ENCODE measurements at places on chromosomes 6 and 20.

DNA sequence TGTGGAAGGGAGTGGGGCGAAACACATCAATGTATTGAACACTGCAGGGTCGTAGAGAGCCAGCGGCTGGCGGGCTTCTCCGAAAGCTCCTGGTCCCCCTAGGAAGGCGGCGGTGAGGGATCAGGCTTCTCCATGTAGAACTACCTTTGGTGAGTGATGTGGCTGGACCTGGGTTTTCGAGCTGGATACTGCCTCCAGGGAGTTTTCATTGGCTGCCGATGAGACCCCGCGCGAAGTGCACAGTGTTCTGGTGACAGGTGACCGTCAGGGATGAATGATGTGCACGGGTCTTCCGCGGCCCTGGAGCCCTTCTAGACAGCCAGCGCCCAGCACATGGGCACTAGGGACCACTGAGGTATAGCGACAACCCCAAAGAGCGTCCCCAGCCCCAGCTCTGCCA is 16.4 kb downstream of the ABT1 start:
- no peak for DNase-seq

DNA sequence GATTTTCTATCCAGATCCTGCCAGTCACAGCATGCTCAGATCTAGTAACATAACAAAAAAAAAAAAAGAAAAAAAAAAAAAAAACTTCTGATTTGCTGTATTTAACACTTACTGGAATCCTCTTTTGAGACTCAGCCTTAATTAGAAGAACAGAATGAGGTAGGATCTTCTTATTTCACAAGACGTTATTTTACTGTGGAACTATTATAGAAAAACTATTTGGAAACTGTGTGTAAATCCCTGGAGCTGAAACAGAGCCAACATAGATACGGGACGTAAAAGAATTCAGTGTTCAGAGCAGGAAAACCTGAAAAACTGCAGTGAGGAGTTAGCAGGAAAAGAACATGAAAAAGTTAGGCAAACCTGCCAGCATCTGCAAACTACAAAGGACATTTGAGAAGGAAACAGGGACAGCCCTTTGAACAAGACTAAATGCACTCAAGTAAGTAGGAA is 3.4 kb upstream of the ZNF217 start:
- no peak for DNase-seq

DNA sequence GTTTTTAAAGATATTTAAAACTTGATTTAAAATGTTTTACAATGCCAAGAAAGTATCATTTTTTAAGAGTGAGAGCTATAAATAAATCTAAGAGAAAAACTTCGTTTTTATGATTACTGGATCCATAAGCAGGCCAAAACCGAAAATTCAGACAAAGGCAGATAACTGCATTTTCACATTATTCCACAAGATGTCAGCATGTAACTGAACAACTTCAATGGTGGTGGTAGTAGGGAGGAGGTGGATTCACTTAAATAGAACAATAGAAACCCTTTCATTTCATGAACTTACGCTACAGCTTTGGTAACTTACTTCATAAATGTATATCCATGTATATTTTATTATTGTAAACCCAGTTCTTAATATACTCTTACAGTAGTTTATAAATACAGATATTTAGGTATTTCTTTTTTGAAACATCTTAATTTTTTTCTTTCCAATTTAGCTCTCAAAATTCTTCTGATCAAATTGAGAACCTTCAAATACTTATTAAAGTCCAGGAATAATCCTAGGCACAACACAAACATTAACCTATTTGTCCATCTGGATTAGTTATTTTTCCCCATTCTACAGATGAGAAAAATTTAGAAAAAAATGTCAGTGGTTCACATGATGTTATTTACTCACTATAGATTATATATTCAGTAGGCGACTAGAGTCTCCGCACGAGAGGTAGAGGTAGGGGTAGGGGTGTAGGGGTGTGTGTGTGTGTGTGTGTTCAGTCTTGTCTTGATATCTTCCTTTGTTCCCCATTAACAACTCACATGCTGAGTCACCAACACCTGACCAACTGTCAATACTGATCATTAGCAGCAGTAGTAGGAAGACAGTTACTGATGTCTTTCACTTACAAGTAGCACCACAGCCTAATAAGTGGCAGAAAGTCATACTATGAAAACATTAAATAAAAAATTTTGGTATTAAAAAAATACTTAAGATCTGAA is 111.5 kb downstream of the ARHGAP18 start:
- DNase-seq = peak; percentile 52

GRCh38 chr6:149233056-149233715 is 84.3 kb upstream of the TAB2 start:
- DNase-seq = no peak

DNA sequence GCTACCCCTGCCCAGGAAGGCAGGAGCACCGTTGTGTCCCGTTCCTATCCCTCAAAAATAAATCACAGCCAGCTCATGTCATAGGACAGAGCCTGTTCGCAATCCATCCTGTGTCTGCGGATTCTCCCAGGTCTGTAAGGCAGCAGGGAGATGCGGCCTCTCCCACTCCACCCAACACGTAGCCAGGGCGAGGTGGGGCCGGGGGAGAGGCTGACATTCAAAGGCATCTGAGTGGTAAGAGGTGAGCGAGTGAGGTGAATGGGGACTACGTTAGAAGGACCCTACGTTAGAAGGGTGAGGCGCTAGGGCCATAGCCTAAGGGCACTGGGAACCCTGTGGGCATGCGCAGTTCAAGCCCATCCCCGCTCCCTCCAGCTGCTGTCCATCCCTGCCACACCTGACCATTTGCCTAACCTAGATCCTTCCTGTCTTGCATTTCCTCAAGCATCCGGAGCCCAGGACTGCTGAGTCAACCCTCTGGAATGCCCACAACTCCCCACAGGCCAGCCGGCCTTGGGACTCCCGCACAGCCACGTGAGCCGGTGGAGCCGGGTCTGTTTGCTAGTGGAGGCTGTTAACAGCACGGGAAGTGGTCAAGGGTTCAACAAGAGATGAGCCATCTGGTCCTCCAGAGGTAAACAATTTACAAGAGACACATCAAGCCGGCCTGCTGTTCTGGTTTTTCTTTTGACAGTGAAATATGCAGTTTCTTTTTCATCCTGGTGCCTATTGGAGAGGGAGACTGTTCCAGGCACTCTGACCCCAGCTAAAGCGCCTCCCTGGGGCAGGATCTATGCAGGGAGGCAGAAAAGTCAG is 45.9 kb downstream of the RIPOR3 start:
- peak; percentile 87 for DNase-seq

DNA sequence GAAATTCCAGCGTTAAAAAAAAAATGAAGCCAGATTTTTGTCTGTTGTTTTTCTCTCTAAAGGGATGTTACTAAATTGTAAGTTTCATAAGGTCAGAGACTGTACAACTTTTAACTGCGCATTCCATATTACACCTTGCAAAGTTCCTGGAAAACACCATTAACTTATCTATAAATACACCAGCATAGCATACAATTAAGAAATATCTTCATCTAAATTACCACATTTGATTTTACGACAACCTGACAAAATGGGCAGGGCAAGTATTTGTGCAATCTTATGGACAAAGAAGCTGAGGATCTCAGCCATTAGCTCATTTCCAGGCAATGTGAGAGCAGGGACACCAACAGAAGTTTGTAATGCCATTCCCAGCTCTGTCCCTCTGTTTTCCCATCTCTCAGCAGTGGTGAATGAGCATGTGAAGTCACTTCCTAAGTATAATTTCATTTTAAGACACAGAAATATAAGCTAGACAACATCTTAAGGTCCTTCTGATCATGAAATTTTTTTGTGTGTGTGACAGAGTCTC is 12.9 kb upstream of the GCM1 start:
- DNase-seq = no peak

DNA sequence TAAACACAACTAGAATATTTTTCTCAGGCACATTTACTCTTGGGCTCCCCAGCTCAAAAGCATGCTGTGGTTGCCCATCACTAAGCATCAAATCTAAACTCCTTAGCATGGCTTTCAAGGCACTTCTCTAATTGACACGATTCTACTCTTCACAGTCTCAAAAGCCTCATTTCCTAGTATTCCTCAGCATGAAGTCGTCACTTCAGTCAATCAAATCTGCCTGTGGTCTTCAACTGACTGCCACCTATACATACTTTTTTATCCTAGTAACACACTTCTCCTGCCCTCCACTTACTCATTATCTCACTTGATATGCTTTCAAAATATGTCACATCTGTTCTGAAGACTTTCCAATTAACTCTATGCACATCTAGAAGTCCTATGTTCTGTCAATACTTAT is 110.3 kb downstream of the TBC1D32 start:
- no peak for DNase-seq

DNA sequence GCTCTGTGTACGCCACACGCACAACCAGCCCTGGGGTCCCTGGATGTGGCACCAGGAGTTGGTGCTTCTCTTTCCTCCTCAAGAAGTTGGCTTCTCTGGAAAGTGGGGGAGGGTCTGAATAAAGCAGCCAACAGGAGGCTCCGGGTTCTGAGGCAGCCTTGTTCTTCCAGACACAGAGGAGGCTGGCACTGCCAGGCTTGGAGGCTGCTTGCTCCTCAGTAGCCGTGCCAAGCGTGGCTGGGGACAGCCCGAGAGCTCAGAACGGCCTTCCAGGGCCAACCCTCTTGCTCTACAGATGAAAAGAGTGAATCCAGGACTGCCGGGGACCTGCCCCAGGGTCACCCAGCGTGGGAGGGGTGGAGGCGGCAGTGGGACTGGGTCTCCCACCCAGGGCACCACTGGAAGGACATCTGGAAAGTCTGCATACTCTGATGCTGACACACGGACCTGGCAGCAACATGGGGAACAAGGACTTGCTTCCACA is 70.4 kb downstream of the SLC22A23 start:
- DNase-seq = no peak

DNA sequence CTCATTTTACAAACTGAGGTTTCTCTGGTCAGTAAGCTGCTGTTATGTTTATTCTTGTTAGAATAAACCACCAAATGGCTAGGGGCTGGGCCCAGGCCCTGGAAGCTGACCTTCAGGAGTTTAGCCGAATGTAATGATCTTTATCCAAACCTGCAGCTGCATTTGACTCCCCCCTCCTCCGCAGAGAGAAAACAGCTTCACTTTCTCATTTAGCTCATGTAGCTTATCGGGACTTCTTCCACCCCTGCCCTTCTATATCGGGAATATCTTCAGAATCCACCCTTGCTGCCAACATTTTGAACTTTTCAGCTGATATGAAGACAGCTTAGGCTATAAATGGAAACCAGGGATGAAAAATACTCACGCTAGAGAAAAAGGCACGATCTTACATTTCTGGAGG is 102.6 kb downstream of the ZMYND8 start:
- no peak for DNase-seq

DNA sequence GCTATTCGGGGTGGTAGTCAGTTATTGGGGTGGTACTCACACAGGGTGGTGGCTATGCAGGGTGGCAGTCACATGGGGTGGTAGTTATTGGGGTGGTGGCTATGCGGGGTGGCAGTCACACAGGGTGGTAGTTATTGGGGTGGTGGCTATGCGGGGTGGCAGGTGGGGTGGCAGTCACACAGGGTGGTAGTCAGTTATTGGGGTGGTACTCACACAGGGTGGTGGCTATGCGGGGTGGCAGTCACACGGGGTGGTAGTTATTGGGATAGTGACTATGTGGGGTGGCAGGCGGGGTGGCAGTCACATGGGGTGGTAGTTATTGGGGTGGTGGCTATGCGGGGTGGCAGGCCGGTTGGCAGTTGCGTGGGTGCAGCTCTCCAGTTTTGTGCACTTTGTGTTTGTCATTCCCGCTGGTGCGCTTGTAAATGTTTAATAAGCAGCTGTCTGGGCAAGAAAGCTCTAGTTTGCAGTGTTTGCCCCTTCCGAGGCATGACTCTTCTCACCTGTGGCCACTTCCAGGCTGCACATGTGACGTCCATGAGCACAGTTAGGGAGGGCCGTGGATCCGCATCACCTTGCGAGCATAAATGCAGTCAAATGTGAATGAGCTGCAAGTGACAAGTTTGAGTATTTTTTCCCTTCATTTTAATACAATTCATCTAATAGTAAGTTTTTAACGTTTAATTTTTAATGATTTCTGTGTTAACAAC is 219.0 kb upstream of the CST7 start:
- DNase-seq = no peak

DNA sequence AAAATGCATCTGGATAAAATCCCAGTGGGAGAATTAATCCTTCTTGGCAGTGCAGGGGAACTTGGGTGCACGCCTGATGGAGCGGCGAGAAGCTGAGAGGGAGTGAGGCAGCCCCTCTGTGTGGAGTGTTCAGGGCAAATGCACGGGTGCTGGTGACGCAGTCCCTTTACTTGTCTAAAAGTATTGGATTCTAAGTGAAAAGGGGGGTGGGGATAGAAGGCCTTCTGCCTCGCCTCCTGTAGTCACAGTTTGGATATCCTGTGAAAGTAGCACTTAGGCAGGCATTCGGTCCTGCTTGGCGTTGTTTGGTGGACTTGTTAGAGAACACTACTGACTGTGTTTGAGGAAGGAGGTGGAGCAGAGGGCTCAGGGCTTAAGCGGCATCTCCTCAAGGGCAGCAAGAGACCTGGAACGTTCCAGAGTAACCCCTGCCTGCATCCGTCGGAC is 39.3 kb downstream of the PHACTR3 start:
- no peak for DNase-seq

DNA sequence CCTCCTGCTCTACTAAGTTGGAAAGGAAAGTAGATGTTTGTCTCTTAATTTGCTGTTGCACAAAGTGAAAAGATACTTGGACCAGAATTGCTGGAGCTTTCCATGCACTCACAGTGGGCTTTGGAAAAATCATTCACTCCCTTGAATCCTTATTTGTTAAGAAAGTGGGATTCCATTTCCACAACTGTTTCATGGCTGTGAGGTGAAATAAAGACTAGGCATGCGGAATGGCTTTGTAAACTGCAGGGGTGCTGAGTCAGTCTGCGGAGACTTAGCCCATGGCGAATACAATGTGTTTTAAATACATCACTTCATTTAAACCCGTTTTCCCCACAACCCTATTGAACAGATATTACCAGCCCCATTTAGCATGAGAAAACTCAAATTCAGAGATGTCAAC is 36.8 kb upstream of the CLDN20 start:
- no peak for DNase-seq

DNA sequence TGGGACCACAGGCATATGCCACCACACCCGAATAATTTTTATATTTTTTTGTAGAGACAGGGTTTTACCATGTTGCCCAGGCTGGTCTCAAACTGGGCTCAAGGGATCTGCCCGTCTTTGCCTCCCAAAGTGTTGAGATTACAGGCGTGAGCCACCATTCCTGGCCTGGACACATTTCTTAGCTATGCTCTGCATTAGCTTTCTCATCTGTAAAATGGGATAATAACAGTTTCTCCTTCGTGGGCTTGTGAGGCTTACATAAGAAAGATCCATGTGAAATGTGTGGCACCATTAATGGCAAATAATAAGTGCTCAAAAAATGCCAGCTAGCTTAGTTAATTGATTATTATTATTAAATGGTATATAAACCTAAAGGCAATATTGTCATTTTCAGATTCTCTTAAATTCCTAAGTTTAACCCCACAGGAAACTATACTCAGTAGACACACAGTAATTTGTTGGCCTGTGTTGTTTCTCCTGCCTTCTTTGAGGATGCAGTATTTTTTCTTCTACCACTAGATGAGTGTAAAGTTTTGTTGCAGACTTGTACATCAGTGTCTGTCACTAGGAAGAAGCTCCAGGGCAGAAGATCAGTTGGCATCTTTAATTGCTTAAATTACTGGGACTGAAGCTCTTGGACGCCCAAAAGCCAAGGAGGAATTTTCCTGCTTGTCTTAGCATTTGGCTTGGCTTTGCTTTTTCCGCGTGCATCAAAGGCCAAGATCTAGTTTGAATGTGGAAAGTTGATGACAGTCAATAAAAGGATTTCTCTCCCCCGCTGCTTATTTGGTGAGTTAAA is 162.3 kb upstream of the ZNF217 start:
- no peak for DNase-seq

GRCh38 chr6:121677571-121677970 is 242.1 kb downstream of the GJA1 start:
- DNase-seq = no peak

All from HuH-7 (cell line).